Fibroblast of lung (primary cell): ENCODE measurements at places on chromosomes 3 and 15. TPM values are rescaled to one million over a fixed set of nuclear protein-coding genes. Genes with fewer than 3 reads are reported as not detected.

Gene CCR8
- not detected in 2 replicates for total RNA-seq

Gene CCDC54
- not detected in 2 replicates for total RNA-seq

Gene WDR93
- total RNA-seq = under 0.01 and 0.17 TPM in 2 replicates

Gene CCR9
- total RNA-seq = not detected in 2 replicates

Gene GOLGA8T
- 0.17 and 0.26 TPM in 2 replicates for total RNA-seq

Gene SLC12A1
- total RNA-seq = not detected in 2 replicates

Gene PYDC2
- not detected in 2 replicates for total RNA-seq

Gene MUC20
- under 0.01 and 0.66 TPM in 2 replicates for total RNA-seq

Gene CHRNA5
- under 0.01 and 0.17 TPM in 2 replicates for total RNA-seq

Gene VWA5B2
- total RNA-seq = not detected in 2 replicates

Gene CADM2
- total RNA-seq = under 0.01 TPM in 1 of 2 replicates, not detected in the other

Gene CFAP100
- total RNA-seq = not detected in 2 replicates

Gene HIGD2B
- 0.26 TPM in 1 of 2 replicates, not detected in the other for total RNA-seq

Gene HEG1
- total RNA-seq = 69.9 and 137 TPM in 2 replicates

Gene TMEM207
- total RNA-seq = not detected in 2 replicates

Gene LRRC31
- total RNA-seq = not detected in 2 replicates

Gene LRTM1
- not detected in 2 replicates for total RNA-seq

Gene ANKRD34C
- total RNA-seq = not detected in 2 replicates

Gene CASR
- under 0.01 TPM in 1 of 2 replicates, not detected in the other for total RNA-seq

Gene PRSS50
- total RNA-seq = not detected in 2 replicates
